Stimulated activated CD8-positive, alpha-beta memory T cell treated with anti-CD3 and anti-CD28 coated beads, Interleukin-4, amount 100 ng/mL, for 48 hours (primary cell): ENCODE measurements at places on chromosomes 11 and 22.
A peak's percentile ranks its signal among the peaks of the same experiment; 100 is the strongest.

GRCh38 chr22:47434336-47435203 is 672.1 kb downstream of the TBC1D22A start:
- DNase-seq, result no peak

DNA sequence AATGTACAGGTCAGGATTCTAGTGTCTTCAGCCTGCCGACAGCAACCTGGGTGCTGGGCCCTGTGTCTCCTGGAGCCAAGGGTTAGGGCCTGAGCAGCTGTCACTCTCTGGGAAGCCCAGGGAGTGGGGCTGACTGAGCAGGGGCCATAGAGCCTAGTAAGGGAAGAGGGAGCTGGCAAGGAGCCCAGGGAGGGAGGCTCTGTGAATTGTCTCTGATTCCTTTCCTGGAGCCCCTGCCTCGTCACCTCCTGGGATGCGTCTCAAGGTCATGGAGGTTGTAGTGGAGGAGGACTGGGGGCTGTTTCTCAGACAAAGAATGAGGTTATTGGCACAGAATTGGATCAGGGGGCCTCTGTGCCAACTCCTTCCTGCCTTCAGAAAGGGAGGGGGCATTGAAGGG is 11.8 kb downstream of the SOX10 start:
- DNase-seq, result no peak

- DNase-seq, result no peak
Measured at GRCh38 chr11:828506-829175, 922 bp downstream of the CRACR2B start.

DNA sequence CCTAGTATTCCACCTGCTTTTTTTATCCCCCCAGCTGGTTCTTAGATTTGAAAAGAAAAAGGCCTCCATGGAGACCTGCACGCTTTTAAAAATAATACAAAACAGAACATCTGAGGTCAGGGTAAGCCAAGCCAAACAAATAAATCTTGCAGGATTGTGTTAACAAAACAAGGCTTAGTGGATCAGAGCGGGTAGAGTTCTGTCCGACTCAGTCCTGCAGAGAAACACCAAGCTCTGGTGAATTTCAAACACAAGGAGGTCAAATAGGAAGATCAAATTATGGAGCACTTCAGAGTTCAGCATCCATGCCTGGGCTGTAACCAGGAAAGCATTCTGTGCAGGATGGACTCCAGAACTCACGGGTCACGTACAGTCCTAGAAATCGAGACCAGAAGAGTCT is 86.9 kb downstream of the SYN3 start:
- DNase-seq, result no peak

DNA sequence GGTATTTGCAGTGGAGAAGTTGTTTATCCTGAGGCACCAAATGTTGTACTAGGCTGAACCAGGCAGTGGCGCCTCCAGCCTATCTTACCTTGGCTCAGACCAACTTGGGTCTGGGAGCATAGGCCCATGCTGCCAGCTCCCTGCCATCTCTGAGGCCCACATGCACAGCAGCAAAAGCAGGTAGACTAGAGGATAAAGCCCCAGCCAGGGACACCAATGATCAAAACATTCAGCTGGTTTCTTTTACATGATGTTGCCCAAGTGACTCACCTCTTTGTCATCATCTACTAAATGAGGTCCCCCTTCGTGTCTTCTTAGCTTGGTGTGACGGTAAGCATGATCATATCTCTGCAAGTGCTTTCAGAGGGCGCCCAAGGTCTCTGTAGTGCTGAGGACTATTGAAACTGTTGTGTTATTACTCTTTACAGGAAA is 112.1 kb upstream of the DRD2 start:
- DNase-seq, result peak; percentile 60

GRCh38 chr11:69249311-69250185 is 44.4 kb upstream of the MYEOV start:
- no peak for DNase-seq

- no peak for DNase-seq
Measured at GRCh38 chr22:30361916-30362650, 5.3 kb downstream of the CCDC157 start.

DNA sequence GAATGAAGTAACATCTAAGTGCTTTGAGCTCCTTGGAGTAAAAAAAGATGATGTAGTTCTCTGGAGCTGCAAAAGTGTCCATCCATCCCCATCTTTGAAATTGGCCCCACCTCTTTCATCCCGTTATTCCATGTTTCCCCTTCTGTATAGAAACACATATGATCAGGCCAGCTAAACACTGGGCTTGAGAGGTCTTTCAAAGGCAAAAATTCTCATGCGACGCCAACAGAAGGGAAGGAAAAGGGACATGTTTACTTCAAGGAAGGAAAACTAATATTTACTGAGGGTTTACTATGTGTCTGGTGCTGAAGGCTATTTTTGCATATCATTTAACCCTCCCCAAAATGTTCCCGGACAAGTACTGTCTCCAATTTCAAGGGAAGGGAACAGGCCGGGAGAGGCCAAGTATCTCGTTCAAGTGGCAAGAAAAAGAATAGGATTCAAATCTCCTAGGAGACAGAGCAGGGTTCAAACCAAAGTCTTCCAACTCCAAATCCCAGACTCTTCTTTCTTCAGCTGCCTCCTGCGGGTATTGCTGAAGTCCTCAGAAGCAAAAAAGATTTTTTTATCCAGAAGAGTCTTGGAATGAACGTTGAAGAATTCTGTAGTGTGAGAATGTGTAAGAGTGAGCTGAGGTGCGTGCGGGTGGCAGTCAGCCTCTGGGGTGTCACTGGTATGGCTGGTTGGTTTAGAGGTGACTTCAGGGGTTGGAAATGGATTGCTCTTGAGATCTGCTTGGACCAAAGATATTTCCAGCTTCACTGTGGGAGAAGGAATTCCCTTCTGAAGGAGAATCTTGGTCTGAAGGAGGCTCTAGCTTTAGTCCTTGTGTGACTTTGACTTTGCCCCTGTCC is 10.1 kb downstream of the TECTA start:
- no peak for DNase-seq

- DNase-seq, result no peak
Measured at GRCh38 chr22:37266581-37267134, 15.7 kb upstream of the CYTH4 start.

GRCh38 chr22:49810363-49811019 is 17.2 kb downstream of the BRD1 start:
- no peak for DNase-seq

- no peak for DNase-seq
Measured at GRCh38 chr11:132942611-132943356, 589.5 kb downstream of the OPCML start.

GRCh38 chr11:21612326-21612725 is 580.6 kb upstream of the ANO5 start:
- no peak for DNase-seq

DNA sequence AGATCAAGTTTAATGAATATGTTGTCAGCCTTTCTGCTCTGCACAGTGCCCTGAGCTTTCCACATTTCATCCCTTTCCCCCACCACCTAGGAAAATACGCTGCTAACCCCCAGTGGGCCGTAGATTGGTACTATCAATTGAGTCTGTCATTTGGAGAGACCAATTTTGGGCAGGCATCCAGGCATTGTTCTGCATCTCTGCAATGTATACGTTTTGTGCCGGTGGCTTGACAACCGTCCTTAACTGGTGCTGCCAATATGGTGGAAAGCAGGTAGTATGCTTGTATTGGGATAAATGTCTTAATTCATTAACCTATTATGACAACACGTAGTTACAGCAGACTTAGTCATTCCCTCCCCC is 1.3 kb downstream of the ELMOD1 start:
- no peak for DNase-seq

- DNase-seq, result no peak
Measured at GRCh38 chr22:30516731-30517130, 11.2 kb upstream of the SEC14L4 start.

- DNase-seq, result no peak
Measured at GRCh38 chr22:41831828-41832552, 915 bp upstream of the SREBF2 start.

DNA sequence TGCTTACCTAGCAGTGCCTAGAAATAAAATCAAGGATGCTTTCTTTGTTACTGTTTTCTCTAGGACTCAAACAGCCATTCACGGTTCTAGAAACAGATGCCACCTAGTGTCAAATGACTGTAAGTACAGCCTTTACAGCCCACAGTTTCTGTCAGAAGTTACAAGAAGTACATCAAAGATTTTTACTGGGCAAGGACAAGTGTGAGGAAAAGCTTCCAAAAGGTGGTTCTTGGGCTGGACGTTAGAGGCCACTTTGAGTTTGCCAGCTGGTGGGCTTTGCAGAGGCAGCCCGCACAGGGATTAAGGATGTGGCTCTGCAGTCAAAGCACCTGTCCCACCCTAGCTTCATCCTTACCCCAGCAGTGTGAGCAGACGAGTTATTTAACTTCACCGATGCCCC is 6.9 kb downstream of the KMT5B start:
- no peak for DNase-seq

DNA sequence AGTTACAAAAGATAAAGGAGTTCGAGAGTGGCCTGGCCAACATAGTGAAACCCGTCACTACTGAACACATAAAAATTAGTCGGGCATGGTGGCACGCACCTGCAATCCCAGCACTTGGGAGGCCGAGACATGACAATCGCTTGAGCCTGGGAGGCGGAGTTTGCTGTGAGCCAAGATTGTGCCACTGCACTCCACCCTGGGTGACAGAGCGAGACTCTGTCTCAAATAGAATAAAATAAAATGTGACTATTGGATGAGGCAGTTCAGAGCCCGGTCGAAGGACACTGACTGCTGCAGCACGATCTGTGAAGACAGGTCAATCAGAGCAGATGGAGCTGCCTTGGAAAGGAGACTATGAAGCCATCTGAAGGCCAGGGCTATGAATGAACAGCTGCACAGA is 37.7 kb upstream of the ANO1 start:
- no peak for DNase-seq

GRCh38 chr11:59158206-59159068 is 13.5 kb upstream of the DTX4 start:
- peak; percentile 64 for DNase-seq

DNA sequence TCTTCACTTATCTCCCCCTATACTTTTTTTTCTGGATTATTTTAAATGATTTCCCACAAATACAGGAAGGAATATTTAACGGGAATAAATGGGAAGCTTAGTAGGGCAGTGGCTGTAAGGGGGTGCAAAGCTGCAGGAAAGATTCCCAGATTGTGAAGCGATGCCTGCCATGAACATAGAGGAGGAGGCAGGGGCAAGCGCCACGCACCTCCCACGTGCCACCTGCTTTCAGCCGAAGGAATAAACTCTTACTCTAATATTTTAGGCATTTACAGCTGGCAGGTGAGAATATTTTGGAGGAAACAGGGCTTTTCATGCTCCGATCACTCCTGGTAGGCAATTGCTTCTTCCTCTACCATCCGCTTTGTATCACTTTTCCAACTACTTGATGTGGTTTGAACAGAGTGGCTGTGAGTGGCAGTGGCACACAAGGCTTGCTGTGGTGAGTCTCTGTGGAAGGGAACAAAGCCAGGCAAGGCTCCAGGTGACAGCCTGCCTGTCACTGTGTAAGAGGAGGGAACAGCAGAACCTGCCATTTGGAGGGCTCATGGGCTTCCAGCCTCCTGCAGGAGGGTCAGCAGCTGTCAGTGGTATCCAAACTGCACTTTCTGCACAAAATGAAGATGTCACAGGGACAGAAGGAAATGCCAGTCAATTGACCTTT is 54.5 kb upstream of the PLET1 start:
- no peak for DNase-seq

DNA sequence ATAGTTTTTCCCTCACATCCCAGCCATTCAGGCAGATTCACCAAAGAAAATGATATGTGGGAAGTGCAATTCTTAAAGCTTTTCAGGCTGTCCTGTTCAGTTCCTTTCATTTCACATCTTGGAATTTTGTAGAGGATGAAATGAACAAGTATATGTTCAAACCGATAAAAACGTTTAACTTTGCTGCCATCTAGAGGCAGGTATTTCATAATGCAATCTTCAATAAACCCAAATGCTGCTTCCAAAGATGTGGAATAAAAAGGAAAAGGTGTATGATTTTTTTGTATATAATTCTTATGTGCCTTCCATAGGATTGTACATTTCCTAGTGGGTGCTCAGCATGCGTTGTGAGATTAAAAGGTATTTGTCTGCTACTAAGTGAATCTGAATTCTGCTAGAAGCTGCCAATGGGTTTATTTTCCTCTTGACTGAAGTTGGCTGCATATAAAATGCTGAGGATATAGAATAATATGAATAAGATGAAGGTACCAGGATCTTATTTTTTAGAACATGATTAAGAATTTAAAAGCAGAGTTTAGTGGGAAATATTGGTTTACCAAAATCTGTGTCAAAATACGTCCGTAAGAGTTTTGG is 199.3 kb downstream of the PGR start:
- no peak for DNase-seq

DNA sequence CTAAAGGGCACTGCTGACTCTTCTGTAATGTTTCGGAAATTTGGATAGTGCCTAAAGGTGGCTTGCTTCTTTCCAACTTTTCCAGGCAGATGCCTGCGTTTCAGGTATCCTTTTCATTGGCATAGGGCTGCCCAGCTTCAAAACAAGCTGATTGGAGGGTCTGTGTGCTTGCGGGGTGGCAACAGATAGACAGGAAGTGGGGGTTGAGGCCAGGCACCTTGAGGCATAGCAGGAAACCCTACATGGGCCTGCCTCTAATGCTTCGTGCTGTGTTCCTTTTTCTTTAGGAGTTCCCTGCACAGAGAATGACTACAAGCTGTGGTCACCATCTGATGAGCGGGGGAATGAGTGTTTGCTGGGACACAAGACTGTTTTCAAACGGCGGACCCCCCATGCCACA is 92.2 kb upstream of the SORL1-AS1 start:
- DNase-seq, result peak; percentile 42

DNA sequence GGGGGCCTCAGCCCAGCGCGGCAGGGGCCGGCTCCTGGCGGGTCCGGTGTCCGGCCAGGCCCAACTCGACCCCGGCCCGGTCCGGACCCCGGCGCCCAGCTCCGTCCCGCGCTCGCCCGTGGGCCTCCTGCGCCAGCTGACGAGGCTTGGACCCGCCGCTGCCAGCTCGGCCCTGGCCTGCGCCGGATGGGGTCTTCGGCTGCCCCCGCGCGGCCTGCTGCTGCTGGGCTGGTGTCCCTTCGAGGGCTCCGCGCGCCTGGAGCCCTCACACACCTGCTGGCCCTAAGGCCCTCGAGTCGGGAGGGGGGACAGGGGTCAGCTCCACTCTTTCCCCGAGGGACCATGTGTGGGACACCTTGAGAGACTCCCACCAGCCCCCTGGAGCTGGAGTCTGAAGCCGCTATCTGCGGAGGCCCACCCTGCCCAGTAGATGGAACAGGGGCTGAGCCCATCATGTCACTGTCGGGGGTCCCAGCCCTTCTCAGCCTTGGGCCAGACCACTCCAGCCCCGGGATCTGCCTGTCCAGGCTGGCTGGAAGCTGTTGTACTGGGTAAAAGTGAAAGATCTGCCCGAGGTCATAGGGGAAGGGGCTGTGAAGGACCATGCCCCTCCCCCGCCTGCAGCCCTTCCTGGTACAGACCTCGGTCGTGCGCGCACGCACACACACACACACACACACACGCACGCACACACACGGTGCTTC is 768 bp upstream of the CDKN1C start:
- DNase-seq, result peak; percentile 43

DNA sequence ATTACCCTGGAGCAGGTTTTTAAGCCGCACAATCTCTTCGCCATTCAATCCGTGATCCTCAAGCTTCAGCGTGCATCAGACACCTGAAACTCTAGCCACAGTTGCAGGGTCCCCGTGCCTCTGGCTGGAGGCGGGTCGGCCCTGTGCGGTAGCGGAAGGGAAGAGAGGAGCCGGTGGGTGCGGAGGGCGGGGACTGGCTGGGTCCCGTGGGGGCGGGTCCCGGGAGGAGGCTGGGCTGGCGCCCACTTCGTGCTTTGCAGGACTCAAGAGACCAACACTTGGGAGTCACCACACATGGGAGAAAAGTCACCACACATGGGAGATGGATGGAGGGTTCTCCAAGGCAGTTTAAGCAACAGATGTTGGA is 772 bp downstream of the C22orf15 start:
- peak; percentile 80 for DNase-seq

GRCh38 chr11:116778556-116778955 is 5.8 kb upstream of the BUD13 start:
- no peak for DNase-seq
